Stimulated activated CD4-positive, alpha-beta T cell treated with anti-CD3 and anti-CD28 coated beads, TNF-alpha, amount 100 ng/mL, for 24 hours (primary cell): ENCODE measurements at places on chromosomes 3 and 15.

DNA sequence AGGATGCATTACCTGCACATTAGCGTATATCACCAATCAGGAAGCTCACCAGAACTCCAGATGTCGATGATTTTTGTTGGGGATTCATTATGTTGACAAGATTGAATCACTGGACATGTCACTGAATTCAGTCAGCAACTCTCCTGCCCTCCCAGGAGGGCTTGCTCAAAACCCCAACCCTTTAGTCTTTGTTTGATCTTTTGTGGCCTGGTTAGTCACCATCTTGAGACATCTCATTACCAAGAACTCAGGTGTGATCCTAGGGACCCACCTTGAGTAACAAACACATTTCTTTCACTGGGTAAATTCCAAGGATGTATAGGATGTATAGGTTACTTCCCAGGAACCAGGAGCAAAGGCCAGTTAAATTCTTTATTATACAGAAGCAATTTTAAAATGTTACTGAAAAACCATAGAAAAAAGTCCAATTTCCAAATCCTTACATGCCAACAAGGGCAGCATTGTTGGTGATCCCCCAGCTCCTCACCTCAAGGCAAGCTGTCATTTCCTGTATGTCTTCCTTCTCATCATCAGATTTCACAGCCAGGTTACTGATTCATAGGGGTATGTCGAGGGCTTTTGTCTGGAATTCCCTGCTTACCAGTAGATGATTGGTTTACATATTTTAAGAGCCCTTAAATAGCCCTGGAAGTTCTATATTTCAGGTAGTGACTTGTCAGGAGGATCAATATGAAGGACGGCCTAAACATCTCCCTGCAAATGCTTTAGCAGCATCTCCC is 11.7 kb downstream of the SNRPN start:
- DNase-seq, result no peak

GRCh38 chr15:55267401-55268175 is 22.0 kb downstream of the RAB27A start:
- peak; percentile 29 for DNase-seq

GRCh38 chr3:127736801-127737539 is 64.2 kb downstream of the ABTB1 start:
- DNase-seq, result no peak

- no peak for DNase-seq
Measured at GRCh38 chr15:91258415-91258759, 158.3 kb downstream of the SV2B start.

DNA sequence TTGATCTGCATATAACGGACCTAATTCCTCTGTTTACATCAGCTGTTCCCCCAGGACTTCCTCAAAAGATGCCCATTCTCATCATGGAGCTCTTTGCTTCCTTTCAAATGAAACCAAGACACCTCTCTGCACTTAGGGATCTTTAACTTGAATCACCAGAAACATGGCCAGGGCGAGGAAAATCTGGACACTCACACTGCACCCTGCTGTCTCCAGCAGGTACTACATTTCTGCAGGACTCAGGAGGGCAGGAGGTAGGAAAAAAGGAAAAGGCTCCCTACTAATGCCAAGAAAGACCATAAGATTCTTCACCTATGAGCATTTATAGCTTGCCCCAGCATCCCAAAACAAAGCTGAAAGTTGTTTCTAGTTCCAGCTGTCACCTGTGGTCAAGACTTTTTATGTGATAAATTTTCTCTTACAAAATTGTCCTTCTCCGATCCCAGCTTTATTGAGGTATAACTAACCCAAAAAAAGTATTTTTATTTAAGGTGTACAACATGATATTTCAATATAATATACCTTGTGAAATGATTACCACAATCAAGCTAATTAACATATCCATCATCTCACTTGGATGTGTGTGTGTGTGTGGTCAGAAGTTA is 87.3 kb upstream of the C15orf61 start:
- DNase-seq, result no peak

DNA sequence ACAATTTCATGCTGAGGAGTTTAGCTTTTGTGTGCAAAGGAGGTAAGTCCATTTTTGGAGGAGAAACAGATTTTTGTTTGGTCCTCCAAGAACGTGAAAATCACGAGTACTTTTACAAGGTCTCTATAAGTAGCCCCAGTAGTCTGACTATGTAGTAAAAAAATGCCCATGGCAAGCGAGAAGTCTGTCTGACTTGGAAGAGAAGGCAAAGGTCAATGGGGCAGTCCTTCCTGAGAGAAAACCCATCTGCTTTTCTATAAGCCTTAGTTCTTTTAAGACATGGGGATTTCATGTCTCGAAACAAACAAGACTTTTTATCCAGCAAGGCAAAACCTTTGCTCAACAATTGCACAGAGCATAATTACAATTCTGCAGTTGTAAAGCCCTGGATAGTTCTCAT is 183.2 kb downstream of the GAP43 start:
- DNase-seq, result no peak

- no peak for DNase-seq
Measured at GRCh38 chr15:99566157-99566897, 543 bp downstream of the MEF2A start.

DNA sequence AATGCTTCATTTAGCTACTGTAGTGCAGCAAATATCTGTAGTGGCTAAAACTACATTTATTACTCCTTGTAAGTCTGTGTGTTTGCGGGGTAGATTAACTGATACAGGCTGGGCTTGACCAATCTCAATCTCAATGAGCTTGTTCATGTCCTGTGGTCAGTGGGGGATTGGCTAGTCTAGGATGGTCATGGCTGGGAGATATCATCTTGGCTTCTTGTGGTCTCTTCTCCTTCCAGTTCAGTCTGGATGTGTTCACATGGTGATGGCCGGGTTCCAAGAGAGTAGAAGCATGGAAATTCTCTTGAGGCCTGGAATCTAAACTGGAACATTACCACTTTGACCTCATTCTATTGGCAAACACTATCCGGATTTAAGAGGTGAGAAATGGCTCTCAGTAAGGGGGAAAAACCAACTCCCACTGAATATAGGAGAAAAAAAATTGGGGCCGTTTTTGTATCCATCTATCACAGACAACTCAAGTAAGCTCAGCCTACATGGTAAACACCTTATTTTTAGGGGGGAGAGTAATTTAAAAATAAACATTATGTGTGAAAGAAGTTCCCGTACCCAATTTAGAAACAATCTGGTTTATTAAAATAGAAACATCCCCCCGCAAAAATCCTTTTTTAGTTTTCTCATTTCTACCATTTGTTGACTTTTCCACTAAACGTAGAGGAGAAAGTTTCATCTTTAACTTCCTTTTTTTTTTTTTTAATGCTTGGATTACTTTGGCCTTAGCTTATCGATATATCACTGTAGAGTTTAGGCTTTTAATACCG is 284.9 kb upstream of the TBC1D5 start:
- no peak for DNase-seq

DNA sequence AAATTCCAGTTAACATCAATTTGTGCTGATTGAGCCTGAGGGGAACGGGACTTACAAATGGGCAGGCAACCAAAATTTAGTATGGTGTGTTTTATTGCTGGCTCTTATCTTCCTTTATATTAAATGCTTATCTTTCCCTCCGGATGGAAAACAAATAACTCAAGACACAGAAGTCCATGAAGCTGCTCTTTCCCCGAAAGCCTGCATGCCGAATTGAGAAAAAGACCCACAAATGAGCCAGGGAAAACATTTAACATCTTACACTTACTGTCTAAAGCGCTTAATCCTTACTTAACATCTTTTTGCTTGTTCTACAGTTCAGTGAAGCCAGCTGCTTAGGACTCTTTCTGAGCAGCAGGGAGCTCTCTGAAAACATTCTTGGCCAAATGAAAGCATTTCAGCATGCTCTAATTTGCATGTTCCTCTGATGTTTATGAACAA is 49.5 kb downstream of the HEG1 start:
- no peak for DNase-seq

DNA sequence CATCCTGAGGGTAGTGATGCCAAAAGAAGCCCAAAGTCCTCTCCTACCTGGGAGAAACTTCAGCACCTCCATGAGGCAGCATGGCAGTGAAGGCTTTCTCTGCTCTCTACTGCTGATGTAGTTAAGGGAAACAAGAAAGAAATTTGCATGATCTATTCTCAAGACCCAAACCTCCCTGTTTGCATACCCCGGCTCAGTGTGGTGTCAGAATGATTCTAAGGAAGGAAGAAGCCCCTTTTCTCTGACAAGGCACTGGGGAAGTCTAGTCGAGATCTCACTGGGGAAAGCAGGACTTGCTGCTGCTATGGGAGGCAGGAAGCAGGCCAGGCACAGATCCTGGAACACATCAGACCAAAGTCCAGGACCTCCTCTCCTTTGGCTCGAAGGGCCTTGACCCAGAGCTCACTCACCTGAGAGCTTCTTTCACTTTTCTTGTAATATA is 89.4 kb upstream of the ICE2 start:
- no peak for DNase-seq
